ENCODE measurements at places on chromosomes 5 and 9. TPM values are rescaled to one million over a fixed set of nuclear protein-coding genes. Genes with fewer than 3 reads are reported as not detected.

DNA sequence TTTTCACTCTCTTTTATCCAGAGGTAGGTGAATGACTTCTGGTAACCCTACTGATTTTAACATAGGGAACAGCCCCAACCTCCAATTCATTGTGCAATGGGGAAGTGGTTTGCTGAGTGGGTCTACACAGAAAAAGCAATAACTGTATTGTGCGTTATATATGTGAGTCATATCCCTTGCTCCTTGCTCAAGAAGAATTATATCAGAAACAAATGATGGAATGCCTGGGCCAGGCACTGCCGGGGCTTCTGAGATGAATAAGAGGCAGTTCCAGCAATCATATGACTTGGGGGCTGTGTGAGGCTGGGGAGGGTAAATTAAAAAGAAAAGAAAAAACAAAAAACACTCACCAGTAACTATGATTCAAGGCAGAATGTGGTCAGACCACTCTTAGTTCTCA lies 79.2 kb upstream of the ABCA1 start:
- peak; percentile 12 for DNase-seq

DNA sequence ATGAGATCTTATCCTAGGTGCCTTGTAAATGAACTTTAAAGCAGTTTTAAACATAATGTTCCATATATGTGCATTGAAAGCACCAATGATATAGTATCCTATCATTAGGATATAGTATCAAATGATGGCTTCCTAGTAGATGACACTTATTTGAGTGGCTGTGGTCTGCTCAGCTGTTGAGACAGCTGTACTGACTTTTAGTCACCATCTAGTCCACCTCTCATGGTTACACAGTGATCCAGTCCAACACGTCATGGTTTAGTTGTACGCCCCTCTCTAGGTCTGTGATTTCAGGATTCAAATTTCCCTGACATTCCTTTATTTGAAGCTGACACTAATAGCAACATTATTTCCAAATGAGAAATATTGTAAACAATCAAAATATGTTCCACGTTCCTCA lies 127.3 kb upstream of the TUT7 start:
- no peak for DNase-seq

DNA sequence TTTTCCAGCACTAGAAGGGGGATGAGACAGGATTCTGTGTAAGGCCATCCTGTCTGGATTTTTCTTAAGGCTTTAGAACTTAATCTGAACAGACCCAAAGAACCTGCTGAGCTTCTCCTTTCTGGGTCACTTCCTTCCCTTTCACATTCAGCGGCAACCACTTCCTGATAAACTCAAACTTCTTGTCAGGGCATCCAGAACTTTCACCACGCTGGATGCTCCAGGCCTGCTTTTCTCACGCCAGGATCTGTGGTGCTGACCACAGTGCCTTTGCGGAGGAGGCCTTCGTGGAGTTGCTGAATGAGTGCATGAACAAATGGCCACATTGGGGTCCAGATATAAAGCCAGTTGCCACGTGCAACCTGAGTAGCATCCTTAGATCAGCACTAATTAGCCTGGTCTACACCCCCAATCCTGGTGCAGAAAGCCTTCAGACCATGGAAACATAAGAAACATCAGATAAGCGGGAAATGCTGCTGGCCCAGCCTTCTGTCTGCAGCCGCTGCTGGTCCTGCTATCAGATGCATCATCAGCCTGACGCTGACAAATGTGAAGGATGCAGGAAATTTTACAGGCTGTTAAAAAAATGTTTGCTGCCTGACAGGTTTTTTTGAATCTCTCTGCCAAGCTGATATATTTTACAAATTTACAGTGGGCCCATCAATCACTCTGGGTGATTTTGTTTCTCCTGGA lies 75.3 kb upstream of the BARHL1 start:
- DNase-seq, result no peak

Gene MEIKIN
- total RNA-seq, result not detected

Gene FOXD4L5
- total RNA-seq, result not detected

Gene PLEKHG4B
- total RNA-seq, result not detected

Gene NIPBL
- total RNA-seq, result 39.6 TPM

Data from activated CD8-positive, alpha-beta T cell treated with anti-CD3 and anti-CD28 coated beads for 36 hours (primary cell).